Activated CD4-positive, alpha-beta T cell treated with anti-CD3 and anti-CD28 coated beads for 24 hours (primary cell): ENCODE measurements at places on chromosomes 2 and 18.

GRCh38 chr2:215914054-215914776 is 99.1 kb downstream of the MREG start:
- no peak for DNase-seq

GRCh38 chr18:69949538-69949936 is 1.9 kb upstream of the CD226 start:
- no peak for DNase-seq

- no peak for DNase-seq
These were observed 52.8 kb downstream of the LDLRAD4 start for GRCh38 chr18:13271302-13271911.

DNA sequence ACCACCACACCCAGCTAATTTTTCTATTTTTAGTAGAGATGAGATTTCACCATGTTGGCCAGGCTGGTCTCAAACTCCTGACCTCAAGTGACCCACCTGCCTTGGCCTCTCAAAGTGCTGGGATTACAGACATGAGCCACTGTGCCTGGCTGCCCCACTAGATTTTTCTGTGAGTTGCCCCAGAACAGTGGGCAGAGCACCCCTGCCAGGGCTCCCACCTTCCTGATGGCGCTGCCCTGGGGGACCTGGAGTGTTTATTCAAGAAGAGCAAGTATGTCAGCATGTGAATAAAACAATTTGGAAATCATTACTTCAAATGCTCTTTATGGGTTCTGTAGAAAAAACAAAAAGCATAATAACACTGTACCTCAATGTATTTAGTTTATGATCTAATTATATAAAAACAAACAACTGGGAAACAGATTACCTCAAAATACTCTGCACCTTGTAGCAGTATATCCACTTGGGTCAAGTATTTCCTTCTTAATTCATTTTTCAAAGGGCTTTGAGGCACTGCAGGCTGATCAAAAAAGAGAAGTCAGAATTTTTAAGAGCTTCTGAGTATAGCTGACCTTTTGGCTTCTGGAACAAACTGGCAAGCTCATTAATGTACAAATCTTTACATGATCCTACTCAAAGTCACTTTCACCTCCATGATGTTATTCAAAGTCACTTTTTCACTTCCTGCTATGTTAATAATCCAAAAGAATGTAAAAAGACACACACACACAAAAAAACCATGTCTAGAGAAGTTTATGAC is 8.9 kb downstream of the HJURP start:
- DNase-seq = no peak

GRCh38 chr2:119409506-119409905 is 22.1 kb upstream of the TMEM37 start:
- no peak for DNase-seq

- DNase-seq = no peak
These were observed 87.3 kb downstream of the DOCK10 start for GRCh38 chr2:224954980-224955379.

- DNase-seq = no peak
These were observed 18.6 kb upstream of the TMEM182 start for GRCh38 chr2:102743259-102743658.

DNA sequence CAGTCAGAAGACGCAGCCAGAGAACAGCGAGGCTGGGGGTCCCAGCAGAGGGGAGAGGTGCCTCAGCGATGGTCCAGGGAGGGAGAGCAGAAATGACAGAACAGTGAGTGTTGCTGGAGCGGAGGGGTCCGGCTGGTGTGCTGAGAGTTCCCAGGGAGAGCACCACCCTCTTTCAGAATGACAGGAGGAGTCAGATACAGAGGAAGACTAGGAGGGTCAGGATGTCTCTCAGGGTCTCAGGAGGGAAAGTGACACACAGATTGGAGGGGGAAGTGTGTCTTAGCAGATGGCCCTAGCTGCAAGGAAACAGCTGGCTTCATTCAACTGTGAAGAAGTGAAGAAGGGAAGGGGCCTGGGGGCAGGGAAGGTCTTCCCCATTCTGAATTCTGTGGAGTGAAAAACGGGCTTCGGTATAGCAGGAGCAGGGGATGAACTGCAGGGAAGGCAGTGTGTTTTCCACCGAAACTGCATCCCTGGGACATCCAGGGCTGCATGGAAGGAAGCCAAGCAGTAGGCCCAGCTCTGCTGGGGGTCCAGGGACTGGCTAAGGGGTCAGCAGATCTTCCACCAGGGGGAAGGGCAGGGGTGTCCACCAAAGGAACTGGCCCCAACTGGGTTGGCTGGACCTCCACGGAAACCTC is 90.0 kb upstream of the OTOS start:
- DNase-seq = no peak

- no peak for DNase-seq
These were observed 330.4 kb downstream of the LPIN1 start for GRCh38 chr2:12076810-12077209.

DNA sequence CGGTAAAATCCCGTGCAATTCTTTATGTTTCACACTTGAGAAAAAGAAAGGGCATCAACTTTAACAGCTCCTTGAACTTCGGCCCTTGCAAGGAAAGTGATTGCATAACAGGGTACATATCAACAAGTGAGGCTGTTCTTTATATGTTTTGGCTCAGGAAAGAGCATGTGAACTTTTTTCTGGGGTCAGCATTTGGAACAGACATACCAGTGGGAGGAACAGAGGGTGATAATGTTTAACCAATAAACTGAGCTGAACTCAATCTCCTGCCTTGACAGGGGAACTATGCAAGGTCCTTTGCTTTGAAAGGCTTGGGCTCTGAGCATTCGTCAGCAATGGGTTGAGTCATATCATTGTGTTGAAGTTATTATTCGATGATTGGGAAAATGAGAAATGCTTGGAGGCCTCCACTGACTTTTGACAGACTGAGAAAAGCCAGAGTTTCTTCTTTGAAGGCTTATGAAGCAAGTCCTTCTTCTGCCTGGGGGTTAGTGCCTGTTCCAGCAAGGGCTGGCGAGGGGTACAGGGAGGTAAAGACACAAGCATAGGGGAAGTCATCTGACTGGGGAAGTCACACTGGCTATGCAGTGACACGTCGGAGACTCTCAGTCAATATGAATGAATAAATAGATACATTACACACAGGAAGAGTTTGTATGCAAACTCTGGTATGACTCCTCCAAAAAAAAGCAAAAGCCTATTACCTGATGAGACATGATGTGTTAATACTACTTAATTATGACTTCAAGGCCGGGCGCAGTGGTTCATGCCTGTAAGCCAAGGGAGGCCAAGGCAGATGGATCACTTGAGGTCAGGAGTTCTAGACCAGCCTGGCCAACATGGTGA is 57.2 kb downstream of the CYB5A start:
- no peak for DNase-seq

DNA sequence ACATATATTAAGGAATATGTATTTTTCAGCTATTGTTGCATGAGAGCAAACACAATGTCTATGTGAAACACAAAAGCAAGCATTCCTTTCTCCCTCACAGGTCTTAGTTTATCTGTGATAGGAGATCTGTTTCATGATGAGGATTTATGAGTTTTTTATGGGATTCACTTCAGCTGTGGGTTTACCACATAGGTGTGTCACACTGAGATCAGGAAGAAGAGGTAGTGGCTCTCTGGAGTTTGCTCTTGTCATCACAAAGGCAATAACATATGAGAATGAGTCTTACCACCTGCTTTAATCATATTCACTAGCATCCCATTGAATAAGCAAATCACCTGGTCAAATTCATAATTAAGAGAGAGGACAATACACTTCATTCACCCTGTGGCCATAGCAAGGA is 960.3 kb upstream of the SLC39A10 start:
- DNase-seq = no peak

DNA sequence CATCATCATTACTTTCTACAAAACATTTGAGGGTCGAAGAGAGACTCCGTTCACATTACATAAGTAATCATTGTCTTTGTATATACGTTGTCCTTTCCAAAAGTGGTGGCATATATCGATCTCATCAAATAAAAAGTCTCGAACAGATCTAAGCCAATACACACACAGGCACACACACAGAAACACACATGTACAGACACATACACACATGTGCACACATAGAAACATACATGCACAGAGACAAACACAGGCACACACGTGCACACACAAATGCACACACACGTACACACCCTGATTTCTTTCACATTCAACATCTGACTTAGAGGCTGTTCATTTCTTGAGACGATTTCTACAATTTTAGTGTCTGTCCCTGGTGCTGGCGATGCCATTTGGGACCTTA is 17.5 kb upstream of the ALKAL2 start:
- DNase-seq = no peak

DNA sequence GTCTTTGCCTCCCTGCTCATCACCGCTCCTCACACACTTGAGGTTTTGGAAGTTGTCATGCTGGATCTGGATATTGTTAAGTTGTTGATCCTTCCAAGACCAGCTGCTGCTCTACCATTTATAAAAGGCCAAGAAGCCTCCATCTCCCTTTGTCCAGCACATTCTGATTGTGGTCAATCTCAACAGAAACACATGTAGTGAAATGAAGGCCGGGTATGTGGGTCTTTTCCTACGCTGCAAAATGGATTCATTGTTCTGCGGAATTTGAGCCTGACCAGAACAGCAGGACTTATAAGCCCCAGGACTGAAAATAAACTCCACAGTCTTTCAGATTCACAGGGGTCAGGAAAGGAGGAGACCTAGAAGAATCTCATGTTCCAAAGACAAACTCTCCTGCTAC is 238.4 kb downstream of the CMPK2 start:
- DNase-seq = no peak

- DNase-seq = no peak
These were observed 88.2 kb downstream of the PKP4 start for GRCh38 chr2:158544998-158545397.
